ENCODE measurements at places on chromosomes 12 and 14.

- peak; percentile 62 for DNase-seq
Observed at GRCh38 chr12:96486751-96487613, 2.4 kb upstream of the CFAP54 start.

- DNase-seq: no peak
Observed at GRCh38 chr14:80427101-80427500, 215.8 kb upstream of the DIO2 start.

GRCh38 chr12:53207042-53207441, at the start of gene ITGB7:
Gene ITGB7 (minus strand): TSS chr12:53207251. CDS start chr12:53200443, 6,808 bp downstream.
- DNase-seq: no peak

DNA sequence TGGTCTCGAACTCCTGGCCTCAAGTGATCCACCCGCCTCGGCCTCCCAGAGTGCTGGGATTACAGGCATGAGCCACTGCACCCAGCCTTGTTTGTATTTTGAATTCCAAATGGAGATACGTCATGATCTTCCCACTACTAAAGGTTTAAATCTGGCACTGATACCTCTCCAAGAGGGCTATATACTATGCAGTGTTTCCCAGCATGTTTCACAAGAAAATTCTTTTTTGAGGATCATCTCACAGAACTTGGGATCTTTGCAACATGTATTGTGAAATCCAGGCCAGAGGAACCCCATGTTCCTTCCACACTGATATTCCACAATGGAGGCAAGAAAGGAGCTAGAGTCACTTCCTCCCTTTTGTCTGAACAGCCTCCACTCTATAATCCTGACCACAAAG, 112.7 kb downstream of the NT5DC3 start:
- peak; percentile 86 for DNase-seq

GRCh38 chr14:50920482-50921230, 23.6 kb downstream of the PYGL start:
- peak; percentile 87 for DNase-seq

DNA sequence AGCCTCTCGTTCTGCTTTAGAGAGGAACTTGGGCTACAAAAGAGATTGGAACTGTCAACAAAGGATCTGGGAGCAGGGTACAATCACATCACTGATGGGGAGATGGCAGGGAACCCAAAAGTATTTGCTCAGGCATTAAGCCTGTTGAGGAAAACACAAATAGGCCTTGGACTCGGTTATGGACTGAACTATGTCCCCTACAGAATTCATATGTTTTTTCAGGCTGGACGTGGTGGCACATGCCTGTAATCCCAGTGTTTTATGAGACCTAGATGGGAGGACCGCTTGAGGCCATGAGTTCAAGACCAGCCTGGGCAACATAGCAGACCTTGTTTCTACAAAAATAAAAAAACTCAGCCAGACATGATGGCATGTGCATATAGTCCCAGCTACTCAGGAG, 13.9 kb downstream of the DDX23 start:
- DNase-seq: no peak

GRCh38 chr12:115691123-115691522, 586.4 kb downstream of the MED13L start:
- no peak for DNase-seq
